ENCODE measurements at places on chromosomes 7 and 10.

DNA sequence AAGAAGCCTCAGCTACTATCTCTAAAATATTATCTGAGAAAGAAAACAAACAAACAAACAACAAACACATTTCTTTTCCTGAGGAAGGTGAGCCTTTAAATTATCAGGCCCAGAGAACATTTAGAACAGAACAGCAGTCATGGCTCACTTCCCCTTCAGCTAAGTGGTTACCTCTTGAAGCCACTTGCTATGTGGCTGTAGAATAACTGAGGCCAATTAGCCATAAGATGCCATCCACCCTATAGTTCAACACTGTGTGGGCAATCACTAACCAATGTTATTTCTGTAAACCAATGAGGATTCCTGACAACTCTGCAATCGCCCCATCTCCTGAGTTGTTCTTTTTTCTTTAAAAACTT lies 3.7 kb upstream of the UPP1 start:
- DNase-seq = peak; percentile 19

DNA sequence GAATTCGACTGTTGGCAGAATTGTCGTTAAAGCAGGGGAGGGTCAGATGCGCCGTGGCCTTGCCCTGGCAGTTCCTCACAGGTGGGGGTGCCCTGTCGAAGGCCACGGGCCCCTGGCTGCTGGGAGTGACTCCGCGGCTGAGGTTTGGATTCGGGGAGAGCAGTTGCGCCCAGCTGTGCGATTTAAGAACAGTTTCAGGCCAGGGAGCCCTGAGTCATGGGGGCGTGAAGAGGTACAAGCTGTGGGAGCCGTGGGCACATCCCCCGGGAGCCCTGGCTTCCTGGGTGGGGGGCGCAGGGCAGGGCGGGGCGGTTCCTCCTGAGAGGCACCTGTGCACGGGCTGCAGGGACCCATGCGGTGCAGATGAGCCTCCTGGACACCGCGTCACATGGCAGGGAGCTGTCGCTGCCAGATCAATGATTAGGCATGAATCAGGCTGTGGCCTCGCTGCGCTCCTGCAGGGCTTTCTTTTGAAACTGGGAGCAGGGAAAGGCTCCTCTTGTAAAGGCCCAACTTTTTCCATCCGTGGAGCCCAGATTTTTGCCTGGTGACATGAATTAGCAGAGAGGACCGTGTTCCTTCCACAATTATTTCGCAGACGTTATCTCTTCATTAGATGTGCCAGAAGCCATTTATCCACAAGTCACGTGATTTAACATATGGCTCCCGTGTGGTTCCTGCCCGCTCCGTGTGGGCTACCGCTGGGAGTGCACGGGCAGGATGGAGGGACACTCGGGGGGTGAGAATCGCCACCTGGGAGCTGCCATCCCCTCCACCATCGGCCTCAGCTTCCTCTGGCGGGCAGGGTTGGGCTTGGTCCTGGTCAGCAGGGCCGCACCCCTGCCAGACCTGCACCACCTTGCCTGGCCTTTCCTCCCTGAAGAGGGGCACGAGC lies 918 bp downstream of the PWWP2B start:
- DNase-seq = peak; percentile 47

- DNase-seq = no peak
These were observed 144.0 kb downstream of the PLPP4 start for GRCh38 chr10:120600871-120601649.

GRCh38 chr10:1410032-1410431 lies 327.3 kb downstream of the ADARB2 start:
- no peak for DNase-seq

- no peak for DNase-seq
These were observed 180.9 kb downstream of the SEMA3A start for GRCh38 chr7:84013616-84014240.

GRCh38 chr10:119980956-119981750 lies 88.6 kb downstream of the SEC23IP start:
- no peak for DNase-seq

DNA sequence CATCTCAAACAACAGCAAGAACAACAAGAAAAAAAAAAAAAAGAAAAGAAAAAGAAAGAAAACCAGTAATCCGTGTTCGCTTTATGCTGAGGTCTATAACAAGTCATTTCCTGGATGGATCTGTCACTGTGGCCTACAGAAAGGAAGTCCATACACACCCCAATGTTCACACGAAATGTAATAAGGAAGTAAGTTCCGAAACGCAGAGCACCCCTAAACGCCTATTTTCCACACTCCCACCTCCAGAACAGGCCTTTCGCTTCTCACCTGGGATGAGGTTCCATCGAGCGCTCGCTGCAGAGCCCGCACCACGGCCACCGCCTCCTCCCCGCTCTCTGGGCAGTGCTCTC lies 735 bp downstream of the ZNF394 start:
- peak; percentile 5 for DNase-seq

- no peak for DNase-seq
These were observed 131.8 kb upstream of the HABP2 start for GRCh38 chr10:113420733-113421675.

All from RPMI8226 (cell line).